ENCODE measurements at places on chromosomes 6 and 20.

GRCh38 chr6:108383981-108384380 is 89.1 kb downstream of the AFG1L start:
- DNase-seq: no peak

DNA sequence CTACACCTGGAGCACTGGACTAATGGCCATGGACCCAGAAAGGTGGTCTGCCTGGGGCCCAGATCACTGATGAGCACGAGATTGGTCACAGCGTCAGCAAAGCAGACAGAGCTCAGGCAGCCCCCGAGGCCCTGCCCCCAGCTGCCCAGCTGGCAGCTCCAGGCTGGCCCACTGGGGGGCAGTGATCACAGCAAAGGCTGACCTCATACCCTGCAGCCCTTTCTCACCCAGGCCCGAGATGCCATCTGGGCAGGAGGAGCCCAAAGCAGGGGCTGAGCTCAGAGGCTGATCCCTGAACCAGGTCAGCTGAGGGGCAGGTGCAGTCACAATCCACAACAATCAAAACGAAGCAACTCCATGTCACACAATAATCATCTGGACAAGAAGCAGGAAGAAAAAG is 4.1 kb downstream of the MAP1LC3A start:
- DNase-seq: no peak

DNA sequence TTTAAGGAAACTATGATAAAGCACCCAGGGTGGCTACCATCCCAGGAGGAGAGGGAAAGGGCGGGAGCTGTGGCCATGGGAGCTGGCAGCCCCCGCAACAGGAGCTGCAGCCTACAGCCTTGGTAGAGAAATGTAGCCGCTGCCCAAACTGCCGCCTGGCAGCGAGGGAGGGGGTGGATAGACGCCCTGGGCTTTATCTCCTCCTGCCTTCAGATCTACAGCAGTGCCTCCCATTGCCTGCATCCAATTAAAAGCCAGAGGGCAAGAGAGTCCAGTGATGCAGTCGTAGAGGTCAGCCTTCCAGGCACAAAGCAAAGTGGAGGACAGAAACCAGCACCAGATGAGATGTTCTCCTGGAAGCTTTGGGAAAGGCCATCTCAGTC is 35.0 kb upstream of the ZFAND3 start:
- DNase-seq: no peak

DNA sequence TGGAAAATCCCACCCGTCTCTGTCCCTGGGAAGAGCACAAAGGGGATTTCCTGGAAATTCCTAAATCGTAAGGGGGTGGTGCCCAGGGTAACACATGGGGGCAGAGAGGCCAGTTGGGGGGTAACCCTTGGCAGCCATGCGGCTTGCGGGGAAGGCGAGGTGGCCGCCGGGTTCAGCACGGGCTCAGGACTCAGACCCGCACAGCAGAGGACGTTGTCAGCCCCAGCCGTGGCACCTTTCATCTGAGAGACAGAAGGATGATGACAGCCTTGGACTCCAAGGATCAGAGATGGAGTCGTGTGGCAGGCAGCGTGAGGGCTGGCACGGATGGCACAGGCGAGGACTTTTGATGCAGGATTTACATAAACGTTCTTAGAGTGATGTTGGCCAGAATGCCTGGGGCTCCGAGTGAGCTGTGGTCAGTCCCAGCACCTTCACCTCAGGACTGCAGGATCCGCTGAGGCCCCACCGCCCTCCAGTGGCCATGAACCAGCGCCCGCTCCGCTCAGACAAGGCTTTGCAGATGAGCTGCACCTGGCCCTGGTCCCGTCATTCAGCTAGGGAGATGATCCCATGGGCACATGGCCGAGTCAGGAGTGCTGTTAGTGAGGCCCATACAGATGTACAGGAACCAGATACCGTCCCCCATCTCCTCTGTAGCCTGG is 190.3 kb downstream of the TAF4 start:
- no peak for DNase-seq

DNA sequence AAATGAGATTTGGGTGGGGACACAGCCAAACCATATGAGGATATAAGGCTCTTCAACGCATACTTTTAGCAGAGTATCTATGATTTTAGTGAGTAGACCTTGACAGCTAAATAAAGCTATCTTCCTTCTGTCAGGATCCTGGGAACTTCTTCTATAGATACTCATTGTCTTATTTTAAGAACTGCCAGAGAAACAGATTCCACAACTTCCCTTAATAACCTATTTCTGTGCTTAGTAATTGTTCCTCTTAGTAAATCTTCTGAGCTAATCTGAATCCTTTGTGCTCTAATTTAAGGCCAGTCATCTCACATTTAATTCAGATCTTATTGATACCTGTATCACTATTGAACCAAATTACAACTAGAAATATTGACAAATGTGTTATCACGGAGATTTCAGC is 64.0 kb upstream of the CEP85L start:
- DNase-seq: peak; percentile 52

GRCh38 chr6:163527291-163527690 is 112.8 kb downstream of the QKI start:
- no peak for DNase-seq

DNA sequence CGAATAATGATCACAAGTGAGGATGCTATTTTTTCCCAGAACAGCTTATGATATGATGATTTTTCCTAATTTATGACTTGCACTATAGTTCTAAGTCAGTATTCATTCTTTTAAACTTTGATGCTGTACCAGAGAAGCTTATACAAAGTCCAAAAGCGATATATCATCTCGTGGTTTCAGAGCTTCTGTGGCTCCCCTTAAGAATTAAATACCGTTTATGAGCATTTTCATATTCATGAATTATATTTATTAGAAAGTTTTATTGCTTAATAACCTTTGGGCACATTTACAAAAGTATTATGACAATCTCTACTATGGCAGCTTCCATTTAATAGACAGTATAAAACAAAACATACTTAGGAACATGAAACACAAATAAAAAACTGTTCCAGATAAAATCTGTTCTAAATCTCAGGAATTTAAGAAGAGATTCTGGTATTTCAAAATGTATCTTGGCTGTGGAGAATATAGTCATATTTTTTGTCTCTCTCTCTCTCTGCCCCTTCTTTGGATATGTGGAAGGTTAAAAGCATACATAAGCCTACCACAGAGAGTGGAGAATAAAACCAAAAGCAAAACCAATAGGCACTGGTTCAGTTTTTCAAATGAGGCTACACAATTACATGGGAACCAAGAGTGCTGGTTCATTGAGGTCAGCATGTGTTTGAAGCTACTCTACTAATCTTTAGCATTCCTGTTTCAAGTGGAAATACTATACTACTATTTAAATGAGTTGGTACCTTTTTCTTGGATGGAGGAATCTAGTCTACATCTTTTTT is 884.5 kb upstream of the GJE1 start:
- DNase-seq: no peak
